Activated CD4-positive, alpha-beta T cell treated with anti-CD3 and anti-CD28 coated beads for 36 hours (primary cell): ENCODE measurements at places on chromosomes 7 and 10.

- DNase-seq: peak; percentile 49
Observed at GRCh38 chr10:89702121-89702480, 711 bp downstream of the KIF20B start.

DNA sequence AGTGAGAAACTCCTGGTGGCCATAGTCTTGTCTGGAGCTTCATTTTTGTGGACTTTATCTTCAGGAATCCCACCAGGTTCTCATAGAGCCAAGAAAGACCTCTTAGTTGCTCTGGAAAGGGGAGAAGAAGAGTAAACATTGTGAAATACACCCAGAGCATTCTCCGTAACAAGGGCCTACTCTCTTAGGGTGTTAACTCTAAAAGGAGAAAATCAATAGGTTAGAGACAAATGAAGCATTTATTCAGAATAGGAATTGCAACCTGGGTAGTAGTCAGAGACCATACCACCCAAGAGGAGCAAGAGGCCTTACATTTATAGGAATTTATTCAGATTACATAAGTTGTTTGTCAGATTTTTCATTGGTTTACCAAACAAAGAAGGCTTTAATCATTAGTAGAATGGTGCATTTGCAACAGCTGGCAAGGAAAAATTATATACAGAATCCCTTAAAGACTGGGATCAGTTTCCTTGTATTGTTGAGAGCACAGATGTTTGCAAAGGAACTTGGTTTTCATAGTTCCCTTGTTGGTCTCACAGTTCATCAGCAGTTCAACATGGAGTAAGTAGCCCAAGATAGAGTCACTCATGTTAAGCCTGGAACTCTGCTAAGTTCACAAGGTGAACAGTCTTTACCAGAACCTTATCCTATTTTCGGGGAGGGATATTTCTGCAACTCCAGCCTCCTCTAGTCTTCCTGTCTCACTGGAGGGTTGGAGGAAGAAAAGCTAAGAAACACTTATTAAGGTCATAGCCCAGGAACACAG, 53.2 kb upstream of the TMEM140 start:
- no peak for DNase-seq

DNA sequence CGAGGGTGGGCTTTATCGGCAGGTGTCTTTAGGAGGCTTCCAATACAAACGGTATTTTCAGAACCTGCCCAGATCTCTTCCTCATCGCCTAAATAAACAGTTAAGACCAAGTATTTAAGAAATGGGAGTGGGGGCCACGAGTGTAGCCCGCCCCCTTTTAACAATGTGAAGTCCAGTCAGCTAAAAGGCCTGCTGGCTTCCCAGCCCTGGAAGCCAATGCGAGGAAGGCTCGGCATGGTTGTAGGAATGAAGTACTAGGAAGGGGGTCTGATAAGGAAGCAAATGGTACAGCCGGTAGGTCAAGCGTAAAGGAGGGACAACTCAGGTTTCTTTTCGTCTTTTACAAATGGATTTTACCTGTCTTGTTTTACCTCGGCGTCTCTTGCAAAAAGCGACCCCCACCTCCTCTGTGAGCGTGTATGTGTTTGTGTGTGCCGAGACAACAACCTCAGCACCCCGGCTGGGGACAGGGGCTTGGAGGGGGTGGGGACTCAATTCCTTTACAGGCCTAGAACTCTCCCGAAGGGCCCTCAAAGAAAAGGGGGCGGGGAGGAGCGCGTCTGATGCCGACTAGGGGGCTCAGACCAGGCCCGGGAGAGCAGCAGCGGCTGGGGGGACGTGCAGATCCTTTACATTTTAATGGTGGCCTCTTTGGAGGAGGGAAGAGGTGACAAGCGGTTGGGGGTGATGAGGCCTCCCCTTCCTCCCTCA, 147.6 kb downstream of the GPR85 start:
- DNase-seq: peak; percentile 66

DNA sequence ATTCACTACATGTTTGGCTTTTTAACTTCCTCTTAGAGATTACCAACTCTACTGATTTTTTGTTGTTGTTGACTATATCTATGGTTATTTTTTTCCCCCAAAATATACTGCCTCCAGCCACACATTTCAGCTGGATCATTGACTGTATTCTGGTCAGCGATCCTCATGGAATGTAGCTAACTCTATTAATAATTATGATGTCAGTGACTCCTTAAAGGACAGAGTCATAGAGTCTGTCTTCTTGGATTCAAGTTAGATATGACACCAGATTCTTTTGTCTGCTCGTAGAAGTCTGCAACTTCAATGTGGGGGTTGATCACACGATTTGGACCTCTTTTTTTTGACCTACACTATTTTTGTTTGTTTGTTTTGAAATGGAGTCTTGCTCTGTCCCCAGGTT, 33.2 kb downstream of the UBN2 start:
- DNase-seq: no peak
